Stromal cell of bone marrow (primary cell): ENCODE measurements at places on chromosomes 2 and 18.

GRCh38 chr2:231886071-231886681 is 40.0 kb downstream of the NPPC start:
- no peak for DNase-seq

DNA sequence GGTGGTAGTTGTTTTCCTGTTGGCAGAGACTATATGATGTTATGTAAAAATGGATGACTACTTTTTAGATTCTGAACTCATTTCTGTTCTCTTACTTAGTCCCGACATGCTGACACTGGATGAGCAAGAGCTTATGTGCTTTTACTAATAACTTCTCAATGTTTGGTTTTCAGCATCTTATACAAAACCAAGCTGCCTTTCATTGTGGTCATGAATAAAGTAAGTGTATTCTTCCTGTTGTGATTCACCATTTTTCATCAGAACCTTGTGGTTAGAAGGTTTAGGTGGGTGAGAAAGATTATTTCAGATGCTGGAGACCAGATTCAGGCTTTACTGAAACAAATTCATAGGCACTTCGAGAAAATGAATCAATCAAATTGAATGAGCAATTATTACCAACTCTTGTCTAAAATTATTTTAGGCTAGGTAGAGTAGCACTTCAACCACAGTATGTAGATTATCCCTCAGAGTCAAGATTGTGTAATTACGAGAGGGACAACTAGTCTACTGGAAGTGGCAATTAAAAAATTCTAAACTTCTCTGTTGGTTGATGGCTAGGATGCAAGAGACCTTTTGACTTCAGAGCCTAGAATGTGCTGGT is 9.3 kb downstream of the GPN1 start:
- no peak for DNase-seq

DNA sequence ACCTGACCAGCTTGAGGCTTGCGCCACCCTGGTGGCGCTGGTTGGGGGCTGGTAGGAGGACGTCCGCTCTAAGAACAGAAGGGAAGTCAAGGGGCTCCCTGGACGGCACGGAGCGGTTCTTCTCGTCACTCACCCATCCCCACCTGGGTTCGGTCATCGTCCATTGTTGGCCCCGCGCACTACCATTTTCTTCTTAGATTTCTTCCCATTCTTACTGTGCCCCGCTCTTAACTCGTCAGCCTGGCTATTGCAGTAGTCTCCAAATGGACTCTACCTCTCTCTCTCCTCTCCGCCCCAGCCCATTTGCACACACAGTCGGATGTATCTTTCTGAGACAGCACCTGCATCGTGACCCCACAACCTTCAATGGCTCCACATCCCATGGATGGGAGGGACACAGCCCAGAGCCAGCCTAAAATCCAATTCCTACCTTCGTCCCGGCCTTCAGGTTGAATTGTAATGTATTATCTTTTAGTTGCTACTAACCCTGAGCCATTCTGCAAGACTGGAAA is 814 bp upstream of the RAB1A start:
- DNase-seq, result no peak

DNA sequence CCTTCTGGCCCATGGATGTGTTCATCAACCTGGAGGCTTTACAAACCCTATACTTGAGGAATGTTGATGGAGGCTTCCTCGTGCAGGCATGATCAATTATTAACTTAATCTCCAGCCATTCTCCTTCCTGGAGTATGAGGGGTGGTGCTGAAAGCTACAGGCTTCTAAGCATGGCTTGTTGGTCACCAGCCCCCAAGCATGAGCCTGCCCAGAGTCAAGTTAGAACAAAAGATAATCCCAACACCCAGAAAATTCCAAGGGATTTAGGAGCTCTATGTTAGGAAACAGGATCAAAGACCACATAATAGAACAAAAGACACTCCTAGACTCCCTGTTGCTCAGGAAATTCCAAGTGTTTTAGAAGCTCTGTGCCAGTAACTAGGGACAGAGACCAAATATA is 63.1 kb downstream of the FAM171B start:
- DNase-seq, result no peak

DNA sequence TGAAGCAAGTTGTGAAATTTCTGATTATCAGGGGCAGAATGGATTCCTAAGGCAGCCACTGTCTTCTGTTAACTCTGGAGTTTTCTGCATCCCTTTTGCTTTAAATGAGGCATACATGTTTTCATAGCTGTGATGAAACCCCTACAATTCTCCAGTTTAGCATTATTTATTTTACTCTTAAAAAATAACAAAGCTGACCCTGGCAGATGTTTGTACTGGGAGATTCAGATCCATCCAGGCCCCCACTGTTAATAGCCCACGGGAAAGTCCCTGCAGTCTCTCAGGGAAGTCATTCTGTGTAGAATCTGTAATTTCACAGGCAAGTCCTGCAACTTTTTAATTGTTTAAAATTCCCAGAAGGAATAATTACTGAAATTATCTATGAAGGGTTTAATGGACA is 353 bp upstream of the SULT1C4 start:
- DNase-seq, result no peak

GRCh38 chr2:150339951-150340350 is 147.5 kb downstream of the RND3 start:
- peak; percentile 17 for DNase-seq

DNA sequence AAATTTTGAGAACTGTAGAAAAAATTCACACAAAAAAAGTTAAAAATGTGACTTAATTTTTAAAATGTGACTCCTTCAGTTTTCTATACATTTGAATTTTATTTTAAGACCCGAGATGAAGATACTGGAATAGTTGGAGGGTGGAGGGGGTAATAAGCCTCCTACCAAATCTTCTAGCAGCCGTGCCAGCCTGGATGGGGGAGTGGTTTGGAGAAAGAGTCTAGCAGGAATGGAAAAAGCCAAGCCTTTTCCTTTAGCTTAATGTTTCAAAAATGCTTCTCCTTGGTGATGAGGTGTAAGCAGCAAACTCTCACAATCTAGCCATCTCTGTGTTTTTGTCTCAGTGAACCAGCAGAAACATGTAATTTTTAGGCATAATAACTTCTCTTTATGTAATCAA is 14.7 kb downstream of the CASP8 start:
- DNase-seq, result no peak

DNA sequence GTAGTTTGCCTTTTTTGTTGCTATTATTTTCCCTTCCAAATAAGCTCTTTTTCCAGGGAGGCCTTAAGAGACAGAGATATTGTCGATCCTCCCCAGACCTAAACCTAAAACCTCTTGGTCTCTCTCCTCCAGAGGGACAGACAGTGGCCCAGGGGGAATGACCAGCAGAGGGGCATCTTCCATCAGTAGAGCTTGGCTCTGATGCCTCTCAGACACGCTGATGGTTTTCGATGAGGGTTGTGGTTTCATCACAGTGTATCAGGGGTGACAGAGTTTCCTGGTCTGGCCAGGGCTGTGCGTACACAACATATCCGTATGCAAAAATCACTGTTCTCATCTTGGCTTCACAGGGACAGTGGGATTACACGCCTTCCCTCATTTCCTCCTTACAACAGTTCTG is 68.6 kb downstream of the GATA6 start:
- DNase-seq, result no peak

DNA sequence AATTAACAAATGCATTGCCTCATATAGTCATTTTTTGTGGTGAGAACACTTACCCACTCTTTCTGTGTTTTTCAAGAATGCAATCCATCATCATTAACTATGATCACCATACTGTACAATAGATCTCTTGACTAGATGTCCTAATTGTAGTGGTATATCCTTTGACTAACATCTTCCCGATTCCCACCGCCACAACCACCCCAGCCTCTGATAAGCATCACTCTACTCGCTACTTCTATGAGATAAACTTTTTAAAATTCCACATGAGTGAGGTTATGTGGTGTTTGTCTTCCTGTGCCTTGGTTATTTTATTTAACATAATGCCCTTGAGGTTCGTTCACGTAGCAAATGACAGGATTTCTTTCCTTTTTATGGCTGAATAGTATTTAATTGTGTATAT is 6.6 kb downstream of the VWA3B start:
- no peak for DNase-seq

GRCh38 chr2:240494194-240494793 is 58.8 kb downstream of the GPC1 start:
- no peak for DNase-seq

GRCh38 chr2:45652090-45653031 is 886 bp downstream of the PRKCE start:
- no peak for DNase-seq

GRCh38 chr2:232545511-232546375 is 4.6 kb downstream of the TIGD1 start:
- DNase-seq, result no peak
